Transverse colon (tissue), 4 donors: ENCODE measurements at places on chromosomes 6 and 20. TPM values are rescaled to one million over a fixed set of nuclear protein-coding genes. Genes with fewer than 3 reads are reported as not detected.

The HLA-DPB1 gene
- total RNA-seq: 21.7 TPM

The FANCE gene
- 30.8 TPM for total RNA-seq

The TSHZ2 gene
- total RNA-seq: 12.9 TPM

The RIMS1 gene
- total RNA-seq: 0.32 TPM

The CEP85L gene
- 7.9 TPM for total RNA-seq

The IL17F gene
- not detected for total RNA-seq

The HEY2 gene
- not detected for total RNA-seq

The CD24 gene
- total RNA-seq: 466 TPM

The SMOC2 gene
- total RNA-seq: 7.9 TPM

The PTCHD4 gene
- not detected for total RNA-seq

The C6orf141 gene
- total RNA-seq: 21.7 TPM

The CLPSL2 gene
- not detected for total RNA-seq

The PMEPA1 gene
- 6.4 TPM for total RNA-seq

The UNC93A gene
- not detected for total RNA-seq

The TBXT gene
- total RNA-seq: not detected

The LIN28B gene
- not detected for total RNA-seq

The PLA2G7 gene
- not detected for total RNA-seq

The SLC22A23 gene
- 131 TPM for total RNA-seq

The UBE2C gene
- total RNA-seq: 27.1 TPM

The OR2J3 gene
- not detected for total RNA-seq

The XKR7 gene
- total RNA-seq: not detected

The RIMS4 gene
- total RNA-seq: 1.1 TPM

The CGAS gene
- total RNA-seq: 5.7 TPM
